ENCODE measurements at places on chromosomes 6 and 20.

DNA sequence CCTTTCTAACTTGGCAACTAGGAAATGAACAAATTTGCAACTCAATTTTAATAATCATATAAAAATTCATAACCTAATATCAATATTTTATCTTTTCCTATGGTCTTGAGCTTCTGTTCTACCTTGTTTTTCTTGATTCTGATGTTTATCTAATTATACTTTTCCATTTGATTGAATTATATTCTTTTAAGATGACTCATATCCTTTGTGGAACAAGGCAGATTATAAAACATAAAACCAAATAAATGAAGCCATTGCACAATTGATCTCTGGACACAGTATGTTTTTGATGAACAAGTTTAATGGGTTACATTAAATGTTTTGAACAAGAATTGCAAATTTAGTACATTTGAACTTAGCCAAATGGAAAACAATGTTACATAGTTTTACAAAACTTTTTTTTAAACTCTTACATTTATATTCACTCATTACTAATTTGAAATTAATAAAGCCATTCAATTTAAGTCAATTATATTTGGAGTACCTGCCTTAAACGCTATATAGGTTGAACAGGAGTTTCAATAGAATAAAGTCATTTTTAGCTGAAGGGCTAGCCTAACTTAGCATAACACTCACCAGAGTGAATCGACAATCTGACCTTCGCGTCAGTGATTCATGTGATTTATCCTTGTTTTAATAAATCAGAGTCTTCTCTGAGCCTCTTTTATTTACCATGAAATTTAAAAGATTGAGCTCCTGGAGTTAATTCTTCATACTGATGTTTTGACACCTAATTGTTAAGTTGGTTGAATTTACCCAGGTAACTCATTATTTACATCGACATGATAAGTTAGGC lies 3.8 kb downstream of the NCOA7 start:
- no peak for DNase-seq

GRCh38 chr6:75932067-75932466 lies 140.4 kb downstream of the IMPG1 start:
- no peak for DNase-seq

GRCh38 chr6:24396824-24397223 lies 5.9 kb upstream of the MRS2 start:
- DNase-seq, result no peak

- no peak for DNase-seq
Observed at GRCh38 chr20:37341632-37342031, 4.3 kb upstream of the SRC start.

- no peak for DNase-seq
Observed at GRCh38 chr6:157510323-157511188, 129.6 kb downstream of the ZDHHC14 start.

DNA sequence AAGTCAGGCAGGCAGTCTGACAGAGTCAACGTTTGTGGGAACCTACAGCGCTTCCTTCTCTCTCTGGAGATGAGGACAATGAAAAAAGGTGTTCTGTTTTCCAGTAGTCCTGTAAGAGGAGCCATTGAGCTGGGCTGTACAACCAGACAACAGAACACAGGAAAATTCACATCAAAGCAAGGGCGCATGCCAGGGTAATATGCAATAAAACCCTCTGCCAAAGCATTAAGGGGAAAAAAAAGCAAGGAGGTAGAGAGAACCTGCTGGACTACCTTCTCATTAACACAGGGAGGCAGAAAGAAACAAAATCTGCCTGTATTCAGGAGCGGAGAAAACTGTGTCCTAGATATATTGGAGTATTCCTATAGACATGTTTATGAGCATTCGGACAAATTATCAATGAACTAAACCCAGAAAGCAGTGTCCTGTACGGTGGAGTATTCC lies 1.3 kb downstream of the RNF24 start:
- no peak for DNase-seq

DNA sequence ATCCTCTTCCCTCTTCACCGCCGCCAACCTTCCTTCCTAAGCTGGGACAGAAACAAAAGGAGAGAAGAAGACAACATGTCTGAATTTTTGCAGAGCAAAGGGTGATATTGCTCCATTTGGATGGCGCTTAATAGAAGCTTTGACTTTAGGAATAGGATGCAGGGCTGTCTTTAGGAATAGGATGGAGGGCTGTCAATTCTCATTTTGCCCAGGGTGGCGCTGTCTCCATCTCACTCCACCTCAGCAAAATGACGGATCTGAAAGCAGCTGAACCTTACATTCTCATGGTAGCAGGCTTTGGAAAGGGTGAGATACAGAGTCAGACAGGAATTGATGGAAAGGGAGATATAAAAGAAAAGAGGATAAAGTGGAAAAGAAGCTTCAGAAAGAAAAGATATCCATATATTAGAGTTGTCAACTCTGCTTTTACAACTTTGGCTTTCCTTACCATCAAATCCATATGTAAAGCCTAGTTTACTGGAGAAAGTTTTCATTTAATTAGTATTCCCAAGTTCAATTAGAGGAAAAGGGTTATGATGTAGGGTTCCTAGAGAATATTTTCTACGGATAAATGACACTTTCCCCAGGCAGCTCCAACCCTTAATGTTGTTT lies 2.4 kb downstream of the MTCL3 start:
- no peak for DNase-seq

GRCh38 chr6:43948527-43949485 lies 178.4 kb downstream of the MRPL14 start:
- no peak for DNase-seq

- DNase-seq, result no peak
Observed at GRCh38 chr20:8678098-8678776, 390.6 kb upstream of the PLCB4 start.

DNA sequence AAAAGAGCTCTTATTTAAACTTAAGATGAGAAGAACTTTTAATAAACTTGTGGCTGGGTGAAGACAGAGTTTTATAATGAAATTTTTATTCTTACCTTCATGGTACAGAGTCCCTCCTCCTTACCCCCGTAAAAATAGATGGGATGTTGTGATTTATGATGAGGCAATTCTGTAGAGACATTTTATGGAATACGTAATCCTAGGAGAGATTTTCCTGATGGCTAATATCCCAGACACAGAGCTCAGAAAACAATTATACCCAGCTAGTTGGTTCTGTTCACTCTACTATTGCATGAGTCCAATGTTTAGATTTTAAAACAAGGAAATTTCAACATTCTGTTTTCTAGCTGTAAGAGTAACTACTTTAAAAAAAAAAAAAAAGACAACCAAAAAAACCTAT lies 43.4 kb downstream of the MTHFD1L start:
- no peak for DNase-seq

GRCh38 chr6:63527658-63528514 lies 44.4 kb upstream of the LOC128125822 start:
- DNase-seq, result no peak
